ENCODE measurements at places on chromosomes 11 and 22.

DNA sequence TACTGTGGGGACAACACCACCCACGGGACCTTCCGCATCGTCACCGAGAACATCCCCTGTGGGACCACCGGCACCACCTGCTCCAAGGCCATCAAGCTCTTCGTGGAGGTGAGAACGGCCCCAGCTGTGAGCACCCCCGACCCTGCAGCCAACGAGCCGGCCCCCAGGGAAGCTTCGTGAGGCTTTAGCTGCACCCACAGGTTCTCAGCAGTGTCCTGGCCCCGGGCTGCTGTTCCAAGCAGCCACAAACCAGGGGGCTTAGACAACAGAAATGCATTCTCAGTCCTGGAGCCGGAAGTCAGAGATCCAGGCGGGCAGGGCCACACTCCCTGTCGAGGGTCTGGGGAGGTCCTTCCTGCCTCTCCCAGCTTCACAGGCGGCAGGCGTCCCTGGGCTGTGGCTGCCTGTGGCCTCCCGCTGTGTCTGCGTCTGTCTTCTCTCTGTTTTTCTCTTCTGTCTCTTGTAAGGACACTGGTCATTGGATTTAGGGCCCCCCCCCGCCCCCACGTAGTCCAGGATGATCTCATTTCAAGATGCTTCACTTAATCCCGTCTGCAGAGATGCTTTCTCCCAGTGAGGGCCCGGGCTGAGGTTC is 12.5 kb downstream of the MUC5B start:
- DNase-seq, result peak; percentile 12

- no peak for DNase-seq
These were observed 5.6 kb downstream of the SHANK3 start for GRCh38 chr22:50678218-50678650.

GRCh38 chr22:32752816-32753520 is 48.5 kb upstream of the TIMP3 start:
- peak; percentile 73 for DNase-seq

- peak; percentile 90 for DNase-seq
These were observed 47.2 kb downstream of the PIWIL3 start for GRCh38 chr22:24727218-24727851.

DNA sequence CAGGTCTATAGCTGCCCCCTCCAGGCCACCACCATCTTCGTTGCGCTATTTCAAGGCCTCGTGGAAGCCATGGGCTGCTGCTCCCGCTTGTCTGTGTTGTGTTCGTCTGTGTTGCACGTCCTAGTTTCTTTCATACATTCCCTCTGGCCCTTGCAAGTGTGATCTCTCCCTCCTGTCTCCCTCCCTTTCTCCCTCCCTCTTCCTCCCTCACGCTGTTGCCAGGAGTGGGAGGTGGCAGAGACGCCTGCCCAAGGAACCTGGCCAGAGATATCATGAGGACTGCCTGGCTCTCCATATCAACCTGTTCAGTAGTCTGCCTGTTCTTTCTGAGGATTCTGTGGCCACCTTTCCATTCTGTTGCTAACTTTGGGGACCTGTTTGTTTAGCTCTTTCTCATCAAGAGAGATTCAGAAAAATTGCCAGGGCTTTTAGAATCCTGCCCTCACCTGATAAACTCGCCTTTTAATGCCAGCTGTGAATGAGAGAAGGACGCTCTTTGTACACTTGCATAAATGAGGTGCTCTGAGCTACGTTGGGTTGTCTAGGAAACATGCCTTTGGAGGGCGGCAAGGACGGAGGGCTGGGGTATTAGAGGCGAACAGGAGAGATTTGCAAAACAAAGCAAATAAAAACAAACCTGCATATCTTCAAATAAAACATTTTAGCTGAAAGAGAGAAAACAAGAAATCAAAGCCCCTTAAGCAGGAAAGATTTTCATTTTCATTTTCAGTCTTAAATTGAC is 185.2 kb downstream of the TBC1D22A start:
- no peak for DNase-seq

DNA sequence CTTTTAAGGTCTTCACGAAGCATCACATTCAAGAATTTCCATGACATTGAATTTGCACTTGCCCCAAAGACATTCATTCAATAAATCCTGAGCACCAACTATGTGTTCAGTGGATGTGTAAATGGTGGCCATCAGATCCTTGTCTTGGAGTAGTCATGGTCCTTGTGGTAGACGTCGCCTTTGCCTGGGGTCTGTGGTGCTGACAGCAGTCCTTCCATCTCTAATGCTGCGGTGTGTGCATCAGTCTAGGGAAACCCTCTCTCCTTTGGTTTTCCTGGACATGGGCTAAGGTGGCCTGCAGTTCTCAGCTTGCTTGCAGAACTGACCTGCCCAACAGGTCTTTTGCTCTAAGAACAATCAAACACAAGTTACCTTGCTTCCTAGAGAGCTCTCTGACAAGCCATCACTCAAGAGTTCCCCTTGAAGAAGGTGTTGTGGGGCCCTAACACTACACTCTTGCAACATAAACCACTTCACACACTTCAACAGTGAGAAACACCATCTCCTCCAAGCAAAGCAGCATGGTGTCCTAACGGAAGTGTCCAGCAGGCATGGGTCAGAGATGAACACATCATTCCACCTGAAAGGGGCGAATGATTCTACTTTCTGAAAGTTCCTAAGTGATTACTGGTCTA is 72.1 kb downstream of the BUD13 start:
- no peak for DNase-seq

DNA sequence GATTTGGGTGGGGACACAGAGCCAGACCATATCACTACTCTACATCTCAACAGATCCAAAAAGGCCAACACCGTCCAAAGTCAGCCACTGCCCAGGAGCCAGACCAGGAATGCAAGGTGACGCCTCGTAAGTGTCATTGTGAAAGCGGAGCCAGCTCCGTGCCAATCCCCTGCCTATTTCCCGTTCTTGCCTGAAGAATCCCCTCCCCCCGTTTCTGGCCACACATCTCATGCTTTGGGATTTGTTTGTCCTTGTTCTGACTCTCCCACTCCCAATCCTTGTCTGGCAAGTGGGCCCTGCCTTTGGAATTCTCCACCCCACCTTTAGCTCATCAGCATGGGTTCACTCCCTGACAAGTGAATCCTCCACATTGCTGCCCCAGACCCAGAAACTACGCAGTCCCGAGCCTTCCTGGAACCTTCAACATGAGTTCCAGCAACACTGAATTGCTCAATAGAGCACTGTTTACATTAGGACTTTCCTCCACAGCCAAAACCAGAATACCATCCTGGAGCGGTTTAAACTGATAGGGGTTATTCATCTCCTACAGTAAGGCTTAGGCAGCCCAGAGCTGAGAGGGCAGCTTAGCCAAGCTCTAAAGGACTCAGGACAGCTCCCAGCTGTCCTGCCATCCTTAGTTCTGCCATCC is 6.0 kb upstream of the SLC35C1 start:
- no peak for DNase-seq

DNA sequence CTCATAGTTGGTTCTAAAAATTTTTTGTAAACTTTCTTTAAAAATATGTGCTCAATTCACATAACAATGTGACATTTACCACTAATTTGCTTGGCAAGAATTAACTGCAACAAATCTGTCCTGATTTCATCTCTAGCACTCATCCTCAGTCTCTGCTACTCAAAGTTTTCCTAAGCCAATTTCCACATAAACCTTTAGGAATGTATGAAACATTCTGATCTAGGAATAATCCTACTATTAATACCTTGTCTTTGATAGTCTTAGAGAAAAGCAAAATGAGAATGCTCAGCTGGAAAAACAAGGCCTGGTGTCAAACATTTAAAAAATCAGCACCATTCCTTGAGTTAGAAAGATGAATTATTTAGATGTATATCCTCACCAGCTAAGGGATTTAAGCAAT is 114.3 kb downstream of the CD44 start:
- DNase-seq, result peak; percentile 58

DNA sequence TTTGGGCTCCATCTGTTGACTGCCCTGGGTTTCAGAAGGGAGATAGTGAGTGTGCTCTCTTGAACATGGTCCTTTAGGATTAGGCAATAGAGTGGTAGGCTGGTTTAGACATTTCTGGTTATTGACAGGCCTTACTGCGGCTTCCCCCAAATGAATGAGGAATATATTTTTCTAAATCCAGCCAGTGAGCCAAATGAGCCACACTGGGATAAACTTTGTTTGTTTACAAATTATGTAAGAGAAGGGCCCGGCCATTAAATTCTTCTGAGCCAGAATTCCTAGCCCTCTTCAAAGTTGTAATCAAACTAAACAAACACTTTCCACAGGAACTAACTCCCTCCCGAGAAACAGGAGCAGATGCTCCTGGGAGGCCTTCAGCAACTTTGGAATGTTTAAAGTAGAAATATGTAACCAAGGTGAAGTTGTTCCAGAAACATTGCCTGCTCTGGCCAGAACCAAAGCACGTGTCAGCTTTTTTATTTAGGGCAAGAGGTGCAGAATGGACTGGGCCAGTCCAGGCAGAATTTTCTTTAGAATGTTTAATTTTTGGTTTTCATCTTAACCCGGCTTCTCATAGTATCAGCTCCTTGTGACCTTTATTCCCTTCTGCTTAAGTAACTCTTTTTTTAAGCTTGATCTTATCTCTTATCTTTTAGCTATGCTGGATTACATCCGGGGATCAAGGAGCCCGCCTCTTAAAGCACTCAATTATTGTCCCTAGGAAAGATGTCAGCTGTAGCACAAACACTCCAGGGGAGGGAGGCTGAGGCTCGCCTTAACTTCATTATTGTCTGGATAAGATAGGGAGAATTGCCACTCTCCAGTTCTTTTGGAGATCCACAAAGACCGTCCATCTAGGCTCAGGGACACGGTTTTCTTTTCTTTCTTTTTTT is 28.7 kb downstream of the ZNRF3 start:
- peak; percentile 22 for DNase-seq

DNA sequence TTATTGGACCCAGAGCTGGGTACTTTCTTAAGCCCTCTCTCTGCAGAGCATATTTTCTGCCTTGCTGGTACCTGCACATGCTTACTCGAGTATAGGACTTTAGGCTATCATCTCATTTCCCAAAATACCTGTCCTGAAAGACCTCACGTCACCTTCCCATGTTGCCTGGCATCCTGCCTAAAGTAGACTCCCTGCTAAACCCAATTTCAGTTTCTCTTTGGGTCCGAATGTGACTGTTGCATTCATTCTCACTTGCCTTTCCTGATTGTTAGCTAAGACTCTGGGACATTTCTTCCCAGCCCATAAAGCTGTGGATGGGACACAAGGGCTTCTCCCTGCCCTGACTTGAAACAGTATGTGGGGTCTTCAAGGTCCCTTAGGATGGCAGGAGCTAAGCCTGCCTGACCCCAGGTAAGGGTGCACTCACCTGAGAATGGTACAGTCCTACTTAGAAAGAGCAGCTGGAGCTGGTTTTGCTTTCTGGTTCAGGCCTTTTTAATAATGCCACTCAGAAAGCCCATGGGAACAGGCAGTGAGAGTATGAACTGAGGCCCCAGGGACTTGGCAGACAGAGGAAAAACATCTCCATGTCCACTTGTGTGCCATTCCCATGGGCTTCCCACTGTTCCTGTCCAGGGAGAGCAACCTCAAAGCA is 12.9 kb downstream of the OR51E2 start:
- DNase-seq, result no peak

DNA sequence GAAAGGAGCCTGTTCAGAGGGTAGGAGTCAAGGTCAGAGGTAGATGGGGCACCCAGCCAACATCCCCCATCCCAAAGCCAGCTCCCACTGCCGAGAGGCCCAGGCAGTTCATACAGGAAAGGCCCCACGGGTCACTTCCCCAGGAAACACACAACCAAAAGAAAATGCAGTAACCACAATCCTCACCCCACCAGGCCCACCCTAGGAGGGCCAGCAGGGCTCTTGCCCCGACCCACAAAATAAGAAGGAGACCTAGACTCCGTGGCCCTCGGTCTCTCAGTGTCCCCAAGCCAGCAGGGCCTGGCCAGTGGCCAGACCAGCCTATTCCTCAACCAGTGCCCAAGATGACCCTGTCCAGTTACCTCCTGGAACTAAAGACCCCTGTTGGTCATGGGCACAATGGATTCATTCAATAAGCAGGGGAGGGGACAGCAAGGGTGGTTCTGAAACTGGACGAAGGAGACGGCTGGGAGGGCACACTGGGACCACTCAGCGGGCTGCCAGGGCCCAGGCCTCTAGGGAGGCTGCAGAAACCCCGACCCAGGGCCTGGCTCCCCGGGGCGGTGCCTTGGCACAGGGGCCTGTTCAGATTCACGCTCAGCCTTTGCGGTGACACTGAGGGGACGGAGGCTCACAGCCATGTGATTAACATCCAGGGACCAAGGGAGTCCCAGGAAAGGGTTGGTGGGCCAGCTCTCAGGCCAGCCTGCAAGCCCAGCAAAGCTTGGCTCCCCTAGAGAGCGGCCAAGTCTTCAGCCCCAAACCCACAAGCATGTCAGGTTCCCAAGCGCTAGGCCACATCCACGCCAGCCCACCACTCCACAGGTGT is 5.5 kb downstream of the RAB3IL1 start:
- DNase-seq, result no peak

DNA sequence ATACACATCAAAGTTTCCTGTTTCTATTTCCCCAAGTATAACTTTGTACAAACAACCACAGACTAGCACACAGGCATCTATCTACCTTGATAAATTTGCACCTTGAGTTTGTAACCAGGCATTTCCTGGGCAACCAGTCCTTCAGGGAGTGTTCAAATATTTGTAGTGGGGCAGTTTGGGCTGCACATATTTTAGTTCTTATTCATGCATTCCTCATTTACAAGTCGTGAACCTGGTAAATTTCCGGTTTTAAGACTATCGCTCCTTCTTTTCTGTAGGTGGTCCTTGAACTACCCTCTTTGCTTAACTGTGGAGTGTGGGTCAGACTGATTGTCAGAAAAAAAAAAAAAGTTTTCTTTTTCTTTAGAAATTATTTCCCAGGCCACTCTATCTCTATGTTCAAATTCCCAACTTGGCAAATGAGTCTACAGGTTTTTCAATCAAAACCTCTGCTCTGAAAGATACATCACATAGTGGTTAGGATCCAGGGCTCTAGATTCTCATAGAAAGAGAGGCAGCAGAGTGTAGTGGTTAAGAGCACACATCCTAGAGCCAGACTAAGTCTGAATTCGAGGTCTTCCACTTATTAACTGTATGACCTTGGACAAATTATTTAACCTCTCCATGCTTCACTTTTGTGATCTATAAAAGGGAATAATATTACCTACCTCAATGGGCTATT is 201.5 kb downstream of the SOX6 start:
- DNase-seq, result peak; percentile 25

- DNase-seq, result peak; percentile 41
These were observed 60.4 kb downstream of the SFI1 start for GRCh38 chr22:31556627-31557203.

DNA sequence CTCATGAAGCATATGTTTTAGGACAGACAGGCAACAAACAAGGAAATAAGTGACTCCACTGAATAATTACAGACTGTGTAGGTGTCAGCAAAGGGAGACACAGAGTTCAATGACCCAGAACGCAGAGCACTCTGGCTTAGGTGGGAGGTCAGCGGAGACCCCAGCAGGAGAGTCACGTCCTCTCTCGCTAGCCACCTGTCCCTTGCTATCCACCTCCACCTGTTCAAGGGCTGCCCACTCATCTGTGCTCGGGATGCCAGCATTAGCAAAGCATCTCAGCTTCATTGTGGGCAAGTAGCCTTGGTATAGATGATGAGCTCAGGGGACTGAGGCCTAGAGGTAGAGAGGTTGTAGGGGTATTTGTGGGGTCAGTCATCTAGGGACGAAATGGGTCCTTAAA is 21.8 kb upstream of the ATXN10 start:
- DNase-seq, result no peak

Data from fibroblast of skin of back (primary cell).